Substantia nigra (tissue), 51 donors: ENCODE measurements at places on chromosomes 4 and X.

DNA sequence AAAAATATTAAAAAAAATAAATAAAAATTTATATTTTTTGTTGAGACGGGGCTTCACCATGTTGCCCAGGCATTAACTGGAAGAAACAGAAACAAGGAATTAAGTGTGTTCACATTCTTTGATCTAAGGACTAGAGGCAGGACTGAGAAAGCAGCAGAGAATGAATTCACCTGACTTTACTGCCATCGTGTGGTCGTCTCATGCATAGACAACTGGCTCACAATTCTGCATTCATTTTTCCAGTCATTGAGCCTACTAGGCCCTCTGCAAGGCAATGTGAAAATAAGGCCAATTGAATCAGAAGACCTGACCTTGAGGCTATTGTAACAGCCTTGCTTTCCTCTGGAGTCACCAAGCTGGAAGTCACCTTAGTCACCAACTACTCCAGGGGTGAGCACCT is 37.4 kb downstream of the LHFPL1 start:
- DNase-seq: no peak

DNA sequence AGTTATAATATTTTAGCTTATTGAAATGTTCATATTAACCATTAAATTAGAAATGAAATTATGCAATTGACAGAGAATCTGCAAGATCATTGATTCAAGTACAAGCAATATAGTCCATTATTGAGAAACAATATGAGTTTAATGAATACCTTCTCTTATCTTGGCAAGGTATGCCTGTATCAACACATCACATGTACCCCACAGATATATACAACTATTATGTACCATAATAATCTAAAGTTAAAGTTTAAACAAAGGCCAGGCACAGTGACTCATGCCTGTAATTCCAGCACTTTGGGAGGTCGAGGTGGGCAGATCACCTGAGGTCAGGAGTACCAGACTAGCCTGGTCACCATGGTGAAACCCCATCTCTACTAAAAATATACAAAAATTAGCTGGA is 514.7 kb downstream of the PCDH7 start:
- no peak for DNase-seq

GRCh38 chrX:142999199-142999701 is 26.5 kb upstream of the SPANXN4 start:
- no peak for DNase-seq

GRCh38 chrX:51182545-51182944 is 150.1 kb upstream of the NUDT10 start:
- DNase-seq: no peak

- DNase-seq: no peak
Measured at GRCh38 chr4:67880866-67881610, 2.8 kb downstream of the TMPRSS11D start.

DNA sequence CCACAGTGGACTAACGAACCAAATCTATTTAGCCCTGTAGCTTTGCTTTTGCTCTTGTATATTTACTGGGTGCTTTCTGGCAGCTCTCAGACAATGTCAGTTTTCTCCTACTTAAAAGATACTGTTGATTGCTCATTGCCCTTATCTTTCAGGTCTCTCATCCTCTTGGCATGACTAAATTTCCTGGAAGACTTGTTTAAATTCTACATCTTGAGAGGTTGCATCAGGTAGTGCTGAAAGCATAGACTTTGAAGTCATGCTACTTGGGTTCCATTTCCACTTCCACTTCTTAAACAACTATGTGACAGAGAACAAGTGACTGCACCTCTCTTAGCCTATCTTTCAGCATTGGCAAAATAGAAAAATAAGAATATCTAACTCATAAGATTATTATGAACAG is 8.4 kb downstream of the TDO2 start:
- DNase-seq: no peak
